Activated T-helper 1 cell treated with Interleukin-2 at 50 U/mL for 16 hours (primary cell): ENCODE measurements at places on chromosomes 3 and 15.

GRCh38 chr15:83178869-83179325 is 28.7 kb downstream of the HDGFL3 start:
- no peak for DNase-seq

DNA sequence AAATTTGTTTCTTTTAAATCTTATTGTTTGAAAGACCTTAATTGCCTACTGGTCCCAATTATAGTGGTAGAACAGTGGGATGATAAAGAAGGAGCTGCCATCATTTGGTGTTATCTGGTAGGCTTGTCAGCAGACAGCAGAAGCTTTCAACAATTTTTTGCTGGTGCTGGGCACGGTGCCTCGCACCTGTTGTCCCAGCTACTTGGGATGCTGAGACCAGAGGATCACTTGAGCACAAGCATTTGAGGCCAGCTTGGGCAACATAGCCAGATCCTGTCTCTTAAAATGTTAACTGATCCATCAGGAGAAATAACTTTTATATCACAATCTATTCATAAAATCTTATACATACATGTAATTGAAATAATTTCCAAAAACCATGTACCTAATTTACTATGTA is 36.0 kb downstream of the SENP5 start:
- no peak for DNase-seq

DNA sequence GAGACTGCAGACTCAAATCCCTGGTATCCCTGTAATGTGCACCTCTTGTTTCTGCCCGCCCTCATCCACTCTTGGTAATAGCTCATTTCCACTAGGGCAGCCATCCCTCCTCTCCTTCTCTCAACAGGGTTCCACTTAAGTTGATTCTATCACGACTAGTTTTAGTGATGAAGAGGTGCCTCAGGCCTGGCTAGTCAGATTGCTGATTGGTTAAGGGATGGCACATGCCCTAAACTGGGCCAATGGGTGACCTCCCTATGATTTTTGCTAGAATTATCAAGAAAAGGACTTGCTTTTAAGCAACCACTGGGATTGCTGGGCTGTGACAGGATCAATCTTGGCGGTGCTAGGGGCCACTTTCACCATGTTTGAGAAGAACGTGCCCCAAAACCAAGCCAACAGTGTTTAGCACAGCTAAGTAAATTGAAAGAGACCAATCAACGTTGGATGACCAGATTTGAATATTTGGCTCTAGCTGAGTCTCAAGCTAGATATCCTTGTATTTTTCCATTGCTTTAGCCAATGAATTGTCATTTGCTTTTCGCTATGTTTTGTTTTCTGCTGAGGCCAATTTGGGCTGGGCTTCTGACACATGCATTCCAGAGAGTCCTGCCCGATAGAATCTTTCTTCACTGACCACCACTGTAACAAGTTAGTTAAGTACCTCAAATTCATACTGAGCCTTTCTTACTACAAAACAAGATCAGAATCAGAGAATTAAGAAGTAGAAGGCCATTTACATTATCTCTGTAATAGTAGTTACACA is 131.0 kb downstream of the PDZRN3 start:
- DNase-seq, result no peak

GRCh38 chr3:107953722-107954121 is 137.1 kb downstream of the CD47 start:
- DNase-seq, result no peak

- DNase-seq, result no peak
These were observed 392.1 kb downstream of the NLGN1 start for GRCh38 chr3:173789530-173790162.

DNA sequence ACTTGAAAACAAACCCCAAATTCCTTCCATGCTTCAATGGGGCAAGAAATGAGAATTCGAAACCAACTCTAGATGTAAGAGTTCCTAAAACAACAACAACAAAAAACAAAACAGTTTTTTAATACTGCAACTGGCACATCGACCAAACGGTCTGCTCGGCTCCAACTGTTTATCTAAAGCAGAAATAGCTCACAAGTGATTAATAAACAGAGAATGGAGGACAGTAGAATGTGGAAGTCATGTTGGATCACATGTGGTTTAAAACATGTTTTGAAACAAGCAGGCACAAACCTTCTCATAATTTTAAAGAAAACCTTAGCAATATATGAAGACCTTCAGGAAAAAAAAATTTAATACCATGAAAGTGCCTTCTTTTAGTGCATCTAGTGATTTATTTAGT is 55.1 kb downstream of the SETMAR start:
- DNase-seq, result no peak

GRCh38 chr3:130529486-130530215 is 12.7 kb downstream of the COL6A6 start:
- no peak for DNase-seq

DNA sequence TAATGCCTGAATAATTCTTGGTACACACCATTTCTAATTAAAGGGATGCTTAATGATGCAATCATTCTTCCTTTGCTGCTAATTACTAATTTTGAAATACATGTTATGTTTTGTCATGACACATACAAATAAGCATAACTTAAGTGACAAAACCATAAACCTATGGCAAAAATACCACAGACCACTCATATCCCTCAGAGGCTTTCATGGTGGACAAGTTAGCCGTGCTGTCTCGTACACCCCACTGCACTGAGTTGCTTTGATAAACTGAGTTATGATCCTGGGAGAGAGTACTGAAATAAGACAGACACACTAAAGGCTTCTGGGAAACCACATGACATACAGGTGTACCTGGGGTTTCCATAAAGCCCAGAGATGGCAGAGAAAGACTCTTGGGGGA is 913.8 kb downstream of the FHIT start:
- no peak for DNase-seq

- DNase-seq, result no peak
These were observed 121.8 kb downstream of the PDZRN3 start for GRCh38 chr3:73502609-73503583.

GRCh38 chr3:139309061-139309591 is 34.7 kb upstream of the MRPS22 start:
- DNase-seq, result no peak

GRCh38 chr15:58139989-58140522 is 1.9 kb downstream of the AQP9 start:
- no peak for DNase-seq

- no peak for DNase-seq
These were observed 781 bp upstream of the IP6K1 start for GRCh38 chr3:49787182-49787464.

DNA sequence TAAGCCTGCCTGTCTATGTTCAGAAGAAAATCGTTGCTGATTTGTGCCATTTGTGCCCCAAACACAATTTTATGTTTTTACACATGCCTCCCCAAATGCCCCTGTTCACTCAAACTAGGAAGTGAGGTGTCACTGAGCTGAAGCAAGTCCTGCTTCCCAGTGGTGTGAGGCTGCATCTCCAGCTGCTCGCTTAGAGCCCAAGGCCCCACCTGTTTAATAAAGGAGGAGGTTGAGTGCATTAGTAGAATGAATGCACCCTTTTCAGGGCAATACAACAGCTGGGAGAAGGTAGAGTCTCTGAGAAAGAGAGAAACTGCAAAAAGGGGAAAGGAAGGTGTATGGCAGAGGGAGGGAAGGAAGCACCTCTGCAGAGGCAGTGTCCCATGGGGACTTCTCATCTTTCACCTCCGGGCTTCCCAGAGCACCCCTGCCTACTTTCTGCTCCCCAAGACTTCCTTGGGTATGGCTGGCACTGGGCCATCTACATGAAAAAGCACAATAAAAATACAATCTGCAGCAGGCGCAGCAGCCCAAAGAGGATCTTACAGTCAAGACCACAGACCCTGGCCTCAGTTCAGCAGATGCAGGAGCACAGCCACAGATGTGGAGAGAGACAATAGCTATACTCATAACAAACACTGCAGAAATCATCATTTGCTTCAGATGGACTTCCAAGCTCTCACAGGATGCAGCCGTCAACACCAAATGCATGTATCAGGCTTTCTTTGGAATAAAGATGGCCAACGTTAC is 165.9 kb downstream of the POLR2M start:
- DNase-seq, result no peak

DNA sequence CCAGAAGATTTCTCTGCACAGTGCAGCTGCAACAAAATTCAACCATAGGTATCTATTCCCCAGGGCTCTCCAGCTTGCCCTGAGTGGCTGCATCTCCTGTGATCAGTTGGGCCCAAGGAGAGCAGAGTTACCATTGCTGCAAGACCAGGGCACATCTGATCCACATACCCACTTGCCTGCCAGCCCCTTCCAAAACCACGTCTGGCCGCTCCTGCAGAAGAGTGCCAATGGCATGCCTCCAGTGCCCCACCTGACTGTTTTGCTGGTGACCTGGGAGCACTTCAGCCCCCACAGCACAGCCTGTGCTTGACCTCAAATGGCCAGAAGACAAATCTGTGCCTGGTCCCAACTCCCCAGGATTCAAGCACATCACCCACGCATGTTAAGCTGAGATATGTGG is 526.1 kb upstream of the GBE1 start:
- DNase-seq, result no peak

GRCh38 chr3:52819936-52820335 is 10.5 kb downstream of the ITIH4 start:
- no peak for DNase-seq

DNA sequence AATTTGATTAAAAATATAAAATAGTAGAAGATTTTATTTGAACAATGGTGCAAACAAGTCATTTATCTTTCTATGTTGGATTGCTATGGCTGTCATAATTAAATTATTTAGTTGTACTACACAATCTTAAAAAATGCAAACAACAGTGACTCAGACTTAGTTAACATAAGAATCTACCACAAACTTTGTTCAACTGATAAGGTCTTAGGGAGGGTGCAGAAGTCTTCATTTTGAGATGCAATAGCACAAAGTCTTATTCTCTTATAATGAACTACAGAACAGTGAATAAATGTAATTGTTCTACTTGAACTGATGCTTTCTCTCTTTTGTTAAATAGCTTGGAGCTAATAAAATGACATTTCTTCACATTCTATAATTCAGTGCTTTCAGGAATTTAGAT is 482.8 kb upstream of the NAALADL2 start:
- no peak for DNase-seq

DNA sequence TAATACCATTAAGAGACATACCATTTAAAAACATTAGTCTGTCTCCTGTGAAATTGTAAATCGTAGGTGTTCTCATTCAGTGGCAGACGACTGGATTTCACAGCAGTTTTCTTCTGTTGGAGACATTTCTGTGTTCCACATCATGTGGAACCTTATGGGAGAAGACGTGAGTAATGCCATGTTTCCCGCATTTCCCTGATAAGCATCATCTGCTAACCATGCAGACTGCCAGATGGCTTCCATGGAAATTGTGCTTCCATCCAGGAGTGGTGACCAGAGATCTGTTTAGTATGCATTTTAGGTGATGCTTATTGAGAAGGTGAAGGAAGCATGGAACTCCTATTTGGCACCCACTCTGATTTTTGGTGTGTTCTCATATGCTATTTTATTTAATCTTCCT is 28.4 kb upstream of the ST3GAL6 start:
- no peak for DNase-seq

DNA sequence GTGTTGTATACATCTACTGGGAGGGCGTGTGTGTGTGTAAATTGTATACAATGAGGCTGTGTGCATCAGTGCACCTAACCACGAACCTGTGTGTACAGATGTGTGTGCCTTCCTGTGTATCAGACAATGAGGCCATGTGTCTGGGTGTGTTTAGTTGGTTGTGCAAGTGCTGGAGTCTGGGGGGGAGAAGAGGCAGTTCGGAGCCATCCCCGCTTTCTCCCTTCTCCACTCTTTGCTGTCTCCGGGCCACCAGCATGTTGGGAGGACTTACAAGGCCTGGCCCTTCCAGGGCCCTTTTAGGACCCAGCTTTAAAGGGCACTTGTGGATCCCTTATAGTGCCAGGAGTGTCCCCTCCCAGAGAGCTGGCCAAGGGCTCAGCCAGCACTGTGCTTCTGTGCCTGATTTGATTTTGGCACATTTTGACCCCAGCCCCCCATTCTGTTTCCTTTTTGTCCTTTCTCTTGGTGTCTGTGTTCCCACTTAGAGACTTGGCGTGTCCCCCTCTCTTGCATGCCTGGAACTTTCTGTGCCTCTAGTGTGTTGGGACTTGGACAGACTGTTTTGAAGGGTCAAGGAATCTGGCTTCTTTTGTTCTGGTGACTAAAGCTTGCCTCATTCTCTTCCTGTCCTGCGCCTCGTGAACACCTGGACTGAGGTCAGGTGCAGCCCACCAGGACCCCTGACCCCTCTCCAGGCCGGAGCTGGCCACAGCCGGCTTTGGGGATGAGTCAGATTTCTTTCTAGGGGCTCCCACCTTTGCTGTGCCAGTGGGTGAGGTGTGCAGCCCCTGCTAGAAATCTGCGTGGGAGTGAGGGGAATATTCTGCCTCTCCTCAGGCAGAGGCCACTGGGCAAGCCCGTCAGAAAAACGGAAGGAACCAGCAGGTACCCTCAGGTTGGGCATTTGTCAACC is 1.5 kb downstream of the CTDSPL start:
- no peak for DNase-seq

- DNase-seq, result no peak
These were observed 23.7 kb downstream of the CCDC12 start for GRCh38 chr3:46952813-46953212.

- no peak for DNase-seq
These were observed 44.0 kb downstream of the MFSD1 start for GRCh38 chr3:158845765-158846350.

- no peak for DNase-seq
These were observed 101.9 kb downstream of the PIK3R4 start for GRCh38 chr3:130644628-130645253.

DNA sequence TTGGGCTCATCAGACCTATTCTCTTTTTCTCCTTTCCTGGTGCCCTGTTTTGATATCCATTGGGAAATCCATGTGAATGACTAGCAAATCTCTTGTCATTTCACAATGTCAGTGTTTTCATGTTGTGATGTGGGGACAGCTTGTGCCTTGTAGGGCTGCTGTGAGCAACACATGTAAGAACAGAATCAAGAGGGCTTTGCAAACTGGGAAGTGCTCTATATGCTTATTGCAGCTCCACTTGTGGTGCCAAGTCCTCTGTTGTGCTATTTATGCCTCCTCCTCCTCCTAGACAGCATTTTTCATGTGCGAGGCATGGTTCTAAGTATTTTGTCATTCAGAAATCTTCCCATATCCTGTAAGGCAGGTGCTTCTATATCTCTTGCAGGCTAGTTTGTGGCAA is 56.4 kb downstream of the ZNF621 start:
- DNase-seq, result no peak

DNA sequence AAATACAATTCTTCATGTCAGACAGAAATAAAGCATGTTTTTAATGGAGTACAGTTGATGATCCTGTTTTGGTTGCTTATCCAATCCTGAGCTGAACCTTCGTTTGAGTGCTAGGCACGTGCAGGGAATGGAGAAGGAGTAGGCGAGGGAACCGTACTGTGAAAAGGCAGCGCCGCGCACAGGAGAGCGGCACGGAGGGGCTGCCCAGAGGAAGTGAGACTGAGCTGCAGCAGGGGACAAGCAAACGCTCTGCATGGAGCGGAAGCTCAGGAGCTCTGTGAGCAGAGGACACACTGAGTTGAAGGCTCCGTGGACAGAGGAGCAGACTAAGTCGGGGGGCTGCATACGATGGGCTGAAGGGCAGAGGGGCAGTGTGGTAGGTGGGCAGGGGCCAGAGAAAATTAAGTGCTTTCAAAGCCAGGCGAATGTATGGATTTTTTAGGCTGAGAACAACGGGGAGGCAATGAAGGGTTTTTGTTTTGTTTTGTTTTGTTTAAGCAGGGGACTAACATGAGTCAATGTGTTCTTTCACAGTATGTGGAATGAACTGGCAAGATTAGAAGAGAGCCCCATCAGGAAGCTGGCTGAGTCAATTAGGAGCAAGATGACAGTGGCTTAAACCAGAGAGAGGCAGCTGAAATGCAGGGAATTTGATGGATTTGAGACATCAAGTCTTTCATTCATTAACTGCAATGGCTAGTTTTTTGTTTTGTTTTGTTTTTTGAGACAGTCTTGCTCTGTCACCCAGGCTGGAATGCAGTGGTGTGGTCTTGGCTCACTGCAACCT is 23.8 kb upstream of the TM2D3 start:
- no peak for DNase-seq

GRCh38 chr15:80140909-80141308 is 11.9 kb upstream of the FAH start:
- DNase-seq, result no peak
